ENCODE measurements at places on chromosomes 12 and 14.

GRCh38 chr12:54306925-54307741, 6.3 kb upstream of the NFE2 start:
- DNase-seq = no peak

DNA sequence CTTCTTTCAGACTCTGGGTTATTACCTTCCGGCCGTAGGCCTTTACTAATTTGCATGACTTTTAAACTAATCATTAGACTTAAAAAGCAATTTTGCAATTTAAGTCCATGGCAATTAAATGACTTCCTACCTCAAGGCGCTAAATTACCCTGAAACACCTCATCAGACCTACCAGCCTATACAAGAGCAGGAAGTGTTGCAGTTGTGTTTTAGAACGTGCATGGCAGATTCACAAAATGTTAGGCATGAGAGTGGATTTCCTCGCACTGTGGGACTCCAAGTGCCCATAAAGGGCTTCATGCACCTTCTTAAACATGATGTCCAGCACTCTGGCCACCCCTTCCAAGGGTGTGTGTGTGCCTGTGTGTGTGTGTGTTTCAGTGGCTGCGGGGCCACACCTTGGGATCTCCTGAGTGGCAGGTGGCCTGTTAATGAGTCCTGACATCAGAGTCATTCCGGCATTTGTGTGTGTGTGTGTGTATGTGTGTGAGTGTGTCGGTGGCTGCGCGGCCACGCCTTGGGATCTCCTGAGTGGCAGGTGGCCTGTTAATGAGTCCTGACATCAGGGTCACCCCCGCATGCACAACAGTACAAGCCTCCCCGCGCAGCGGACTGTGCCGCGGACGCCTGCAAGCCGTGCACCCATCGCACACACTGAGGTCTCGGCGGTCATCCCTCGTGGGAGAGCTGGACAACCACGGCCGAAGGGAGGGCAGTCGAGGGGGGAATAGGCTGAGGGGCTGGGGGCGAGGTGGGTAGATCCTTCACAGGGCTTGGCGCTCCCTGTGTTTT, 900 bp downstream of the C2CD5 start:
- peak; percentile 52 for DNase-seq

DNA sequence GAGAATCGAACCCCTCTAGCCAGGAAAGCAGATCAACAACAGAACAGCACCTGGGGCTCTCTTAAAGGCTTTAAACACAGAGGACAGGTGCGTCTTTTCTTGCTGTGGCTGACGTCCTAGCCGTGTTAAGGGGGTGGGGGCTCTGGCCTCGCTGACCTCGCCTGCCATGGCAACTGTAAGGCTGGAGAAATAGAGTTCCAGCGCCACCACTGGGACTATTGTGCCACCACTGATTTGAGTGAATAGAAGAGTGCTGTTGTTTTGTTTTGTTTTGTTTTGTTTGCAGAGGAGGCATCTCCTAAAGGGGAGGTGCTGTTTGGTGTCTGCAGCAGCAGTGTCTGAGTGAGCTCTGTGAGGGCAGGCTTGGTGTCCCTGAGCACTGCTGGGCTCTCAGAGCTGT, 34.2 kb upstream of the PRMT8 start:
- DNase-seq = no peak

- DNase-seq = peak; percentile 57
These were observed 21.5 kb downstream of the ALDH2 start for GRCh38 chr12:111788178-111788654.

- no peak for DNase-seq
These were observed 91.1 kb downstream of the SRRM4 start for GRCh38 chr12:119072440-119072839.

GRCh38 chr12:97995559-97995958, 519.8 kb upstream of the TMPO start:
- DNase-seq = no peak

DNA sequence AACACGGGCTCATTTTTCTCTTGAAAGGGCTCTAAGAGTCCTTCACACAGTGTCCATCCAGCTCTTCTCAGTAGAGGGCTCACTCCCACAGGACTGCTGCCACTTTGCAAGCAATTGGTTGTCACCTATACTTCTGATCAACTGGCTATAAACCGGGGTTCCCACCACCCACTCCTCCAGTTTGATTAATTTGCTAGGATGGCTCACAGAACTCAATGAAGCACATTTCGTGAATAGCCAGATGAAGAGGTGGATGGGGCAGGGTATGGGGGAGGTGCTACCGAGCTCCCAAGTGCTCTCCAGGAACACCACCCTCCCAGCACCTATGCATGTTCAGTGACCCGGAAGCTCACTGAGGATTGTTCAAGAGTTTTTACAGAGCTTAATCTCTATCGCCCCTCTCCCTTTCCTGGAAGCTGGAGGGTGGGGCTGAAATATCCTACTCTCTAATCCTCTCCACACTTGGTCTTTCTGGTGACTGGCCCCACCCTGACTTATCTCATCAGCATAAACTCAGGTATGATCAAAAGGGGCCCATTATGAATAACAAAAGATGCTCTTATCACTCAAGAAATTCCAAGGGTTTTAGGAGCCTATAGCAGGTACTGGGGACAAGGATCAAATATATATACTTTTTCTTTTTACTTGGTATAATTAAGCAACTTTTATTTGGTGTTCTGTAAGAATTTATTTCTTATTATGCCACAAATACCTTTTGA, 13.9 kb upstream of the EGLN3 start:
- no peak for DNase-seq

DNA sequence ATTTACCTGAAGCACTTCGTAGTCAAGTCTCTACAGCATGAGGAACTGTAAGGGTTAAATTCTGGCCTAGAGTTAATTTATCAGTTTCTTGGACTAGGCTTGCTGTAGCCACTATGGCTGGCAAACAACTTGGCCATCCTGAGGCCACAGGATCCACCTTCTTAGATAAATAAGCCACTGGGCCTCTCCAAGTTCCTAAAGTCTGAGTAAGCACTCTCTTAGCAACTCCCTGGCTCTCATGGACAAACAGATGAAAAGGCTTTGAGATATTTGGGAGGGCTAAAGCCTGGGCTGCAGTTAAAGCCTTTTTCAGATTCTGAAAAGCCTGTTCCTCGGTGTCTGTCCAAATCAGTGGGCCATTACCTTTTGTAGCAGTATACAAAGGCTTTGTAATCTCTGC, 675.0 kb downstream of the TMEM121 start:
- no peak for DNase-seq

DNA sequence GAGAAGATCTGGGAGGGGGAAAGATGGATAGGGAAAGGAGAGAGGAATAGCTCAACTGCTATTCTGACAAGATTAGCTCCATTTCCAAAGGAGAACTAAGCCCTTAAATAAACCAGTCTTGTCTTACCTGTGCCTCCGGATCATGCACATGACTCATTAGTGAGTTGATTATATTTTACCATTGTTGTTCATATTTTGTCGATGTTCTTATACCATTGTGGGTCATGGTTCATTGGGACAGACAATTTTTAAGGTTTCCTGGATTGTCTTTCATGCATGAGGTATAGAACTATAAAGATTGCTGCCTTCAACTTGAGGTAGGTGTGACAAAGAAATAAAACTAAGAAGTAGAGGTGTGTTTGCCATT, 243.0 kb upstream of the ATP2B1 start:
- DNase-seq = no peak

GRCh38 chr12:2813214-2814185, 1.0 kb downstream of the ITFG2 start:
- DNase-seq = peak; percentile 66

- DNase-seq = no peak
These were observed 210.4 kb downstream of the ITPR2 start for GRCh38 chr12:26622601-26623000.

- peak; percentile 41 for DNase-seq
These were observed 15.1 kb downstream of the AVIL start for GRCh38 chr12:57803319-57803893.

- DNase-seq = no peak
These were observed 9.3 kb upstream of the CDCA4 start for GRCh38 chr14:105030194-105030593.

- no peak for DNase-seq
These were observed 1349.1 kb downstream of the TMEM121 start for GRCh38 chr14:106875503-106875902.

DNA sequence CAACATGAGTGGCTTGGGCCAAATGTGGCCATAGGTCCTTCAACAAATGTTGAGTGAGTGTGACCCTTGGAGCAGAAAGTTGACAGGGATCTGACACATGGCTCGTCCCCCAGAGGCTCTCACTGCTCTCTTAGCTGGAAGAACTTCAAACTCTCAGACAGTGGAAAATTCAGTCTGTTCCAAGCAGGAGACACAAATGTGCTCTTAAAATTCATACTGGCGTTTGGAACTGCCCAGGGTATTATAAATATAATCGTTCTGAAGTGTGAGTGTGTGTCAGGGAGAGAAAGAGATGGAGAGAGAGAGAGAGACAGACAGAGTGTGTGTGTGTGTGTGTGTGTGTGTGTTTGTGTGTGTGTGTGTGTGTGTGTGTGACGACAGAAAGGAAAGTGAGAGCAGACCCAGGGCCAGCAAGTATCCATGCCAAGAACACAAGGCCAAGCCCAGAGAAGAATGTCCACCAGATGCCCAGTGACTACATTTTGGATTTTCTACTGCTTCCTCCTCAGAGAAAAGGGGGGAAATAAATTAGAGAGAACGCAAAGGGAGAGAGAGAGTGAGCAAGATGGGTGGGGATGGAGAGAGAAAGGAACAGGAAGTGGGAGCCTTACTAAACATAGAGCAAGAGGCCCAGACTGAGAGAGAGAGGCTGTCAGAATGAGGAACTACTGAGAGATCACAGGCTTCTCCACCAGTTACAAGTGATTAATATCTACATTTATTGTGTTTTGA, 193.6 kb upstream of the NUDT4 start:
- peak; percentile 51 for DNase-seq
